Activated CD4-positive, alpha-beta T cell treated with anti-CD3 and anti-CD28 coated beads for 36 hours (primary cell): ENCODE measurements at places on chromosomes 1 and 21.
A peak's percentile ranks its signal among the peaks of the same experiment; 100 is the strongest.

- no peak for DNase-seq
These were observed 110.8 kb upstream of the RUNX1 start for GRCh38 chr21:35159881-35160280.

- DNase-seq = no peak
These were observed 65.1 kb upstream of the DUSP10 start for GRCh38 chr1:221806984-221807383.

GRCh38 chr1:39507230-39507928 lies 15.9 kb downstream of the BMP8A start:
- DNase-seq = no peak

DNA sequence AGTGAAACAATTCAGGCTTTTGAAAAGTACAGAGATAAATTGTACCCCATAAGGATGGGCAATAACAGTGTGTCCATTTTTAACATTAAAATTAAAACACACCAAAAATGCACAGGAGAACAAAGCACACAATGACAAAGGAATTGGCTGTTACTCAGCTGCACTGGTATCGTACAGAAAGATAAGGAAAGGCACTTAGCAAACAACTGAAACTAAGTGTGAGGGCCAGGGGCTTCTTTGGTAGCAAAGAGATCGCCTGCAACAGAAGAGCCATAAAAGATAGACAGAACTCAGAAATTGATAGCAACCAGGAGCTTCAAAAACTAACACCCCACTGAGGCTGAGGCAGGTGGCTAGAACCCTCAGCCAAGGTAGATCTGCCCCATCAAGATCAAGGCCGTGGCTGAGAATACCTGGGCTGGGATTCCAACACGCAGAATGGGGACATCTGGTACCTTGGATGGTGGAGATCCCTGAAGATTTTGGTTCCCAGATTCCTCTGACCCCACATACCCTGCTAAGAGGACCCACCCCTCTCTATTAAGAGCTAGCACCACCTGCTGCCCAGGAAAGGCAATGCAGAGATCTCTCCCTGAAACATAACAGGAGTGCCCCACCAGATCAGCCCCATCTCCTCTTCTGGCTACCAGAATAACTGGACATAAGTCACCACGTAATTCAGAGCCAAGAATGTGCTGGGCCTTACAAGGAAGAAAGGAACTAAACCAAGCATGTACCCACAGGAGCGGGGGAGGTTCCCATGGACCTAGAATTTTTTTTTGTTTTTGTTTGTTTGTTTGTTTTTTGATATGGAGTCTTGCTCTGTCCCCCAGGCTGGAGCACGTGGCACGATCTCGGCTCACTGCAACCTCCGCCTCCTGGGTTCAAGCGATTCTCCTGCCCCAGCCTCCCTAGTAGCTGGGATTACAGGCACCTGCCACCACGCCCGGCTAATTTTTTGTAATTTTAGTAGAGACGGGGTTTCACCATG lies 16.2 kb downstream of the PLEKHO1 start:
- DNase-seq = peak; percentile 74

DNA sequence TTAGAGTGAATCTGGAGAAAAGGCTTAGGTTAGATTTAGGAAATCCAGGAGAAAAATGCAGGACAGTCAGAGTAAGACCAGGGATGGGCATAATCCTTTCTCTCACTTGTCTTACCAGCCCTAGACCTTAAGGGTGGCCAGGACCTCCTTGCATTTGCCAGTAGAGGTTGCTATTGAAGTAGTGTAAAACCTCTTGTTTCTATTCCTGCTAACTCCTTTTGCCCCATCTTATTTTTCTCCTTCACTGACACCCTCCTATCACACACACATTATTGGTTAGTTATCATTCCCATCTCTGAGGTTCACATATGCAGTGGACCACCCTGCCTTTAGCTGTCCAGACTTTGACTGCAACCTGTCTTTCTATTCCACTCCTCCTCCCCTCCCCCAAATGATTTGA lies 75.0 kb upstream of the MACF1 start:
- DNase-seq = peak; percentile 9

- DNase-seq = no peak
These were observed 50.6 kb downstream of the SPSB1 start for GRCh38 chr1:9343269-9343668.

DNA sequence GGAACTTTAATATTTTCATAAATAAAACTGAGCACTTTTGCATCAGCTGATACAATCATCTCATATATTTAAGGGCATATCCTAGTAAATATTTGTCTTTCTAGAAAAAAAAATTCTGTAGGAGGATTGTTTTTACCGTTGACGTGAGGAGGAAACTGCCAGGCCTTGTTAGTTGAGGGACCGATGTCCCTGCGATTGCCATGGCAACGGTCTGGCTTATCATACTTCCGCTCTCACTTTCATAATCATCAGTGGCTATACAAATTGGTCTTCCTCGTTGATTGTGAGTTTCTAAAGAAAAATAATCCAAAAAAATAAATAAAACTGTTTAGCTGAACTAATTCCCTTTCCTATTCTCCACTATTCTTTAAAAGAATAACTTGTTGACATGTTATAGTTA lies 69.3 kb upstream of the ANGPTL3 start:
- peak; percentile 12 for DNase-seq

DNA sequence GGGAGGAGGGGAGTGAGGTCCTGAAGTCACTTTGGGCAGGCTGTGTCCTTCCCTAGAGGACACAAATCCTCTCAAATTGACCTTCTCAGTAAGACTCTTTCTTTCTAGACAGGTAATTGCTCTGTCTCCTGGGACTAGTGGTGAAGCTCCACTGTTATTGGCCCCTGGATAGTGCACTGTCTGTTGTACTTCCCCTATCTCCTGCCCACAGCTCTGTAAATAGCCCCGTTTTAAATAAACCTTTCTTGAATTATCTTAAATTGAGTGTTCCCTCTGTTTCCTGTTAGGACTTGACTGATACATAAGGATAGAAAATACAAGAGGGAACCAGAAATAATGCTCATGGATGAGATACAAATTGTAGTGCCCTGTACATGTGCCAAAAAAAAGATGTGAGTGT lies 229.5 kb upstream of the USP24 start:
- no peak for DNase-seq

DNA sequence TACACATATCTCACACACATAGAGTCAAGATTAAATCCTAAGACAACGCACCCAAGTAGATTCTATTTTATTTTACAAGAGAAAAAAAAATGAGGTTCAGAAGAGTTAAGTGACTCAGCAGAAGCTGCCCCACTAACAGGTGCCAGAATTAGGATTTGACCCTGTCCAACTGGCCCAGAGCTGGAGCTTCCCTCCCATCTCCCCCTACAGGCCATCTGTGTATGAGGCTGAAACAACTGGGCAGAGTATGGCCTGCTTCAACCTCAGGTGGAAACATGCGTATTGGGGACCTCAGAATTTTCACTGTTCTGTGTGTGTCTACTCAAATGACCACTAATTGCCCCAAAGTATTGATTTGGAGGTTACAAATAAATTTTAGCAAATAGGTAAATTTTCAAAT lies 29.9 kb downstream of the PSMG1 start:
- no peak for DNase-seq

DNA sequence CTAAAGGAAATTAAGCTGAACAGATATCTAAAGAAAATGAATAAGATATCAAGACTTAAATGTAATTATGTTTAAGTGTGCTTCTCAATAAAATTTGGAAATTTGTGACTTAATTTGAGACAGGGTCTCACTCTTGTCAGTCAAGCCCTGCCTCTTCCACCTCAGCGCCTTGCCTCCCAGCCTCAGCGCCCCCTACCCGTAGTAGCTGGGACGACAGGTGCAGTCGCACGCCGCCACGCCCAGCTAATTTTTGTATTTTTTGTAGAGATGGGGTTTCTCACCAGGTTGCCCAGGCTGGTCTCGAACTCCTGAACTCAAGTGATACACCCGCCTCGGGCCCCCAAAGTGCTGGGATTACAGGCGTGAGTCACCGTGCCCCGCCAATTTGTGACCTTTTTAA lies 117.0 kb downstream of the CLEC20A start:
- peak; percentile 21 for DNase-seq

DNA sequence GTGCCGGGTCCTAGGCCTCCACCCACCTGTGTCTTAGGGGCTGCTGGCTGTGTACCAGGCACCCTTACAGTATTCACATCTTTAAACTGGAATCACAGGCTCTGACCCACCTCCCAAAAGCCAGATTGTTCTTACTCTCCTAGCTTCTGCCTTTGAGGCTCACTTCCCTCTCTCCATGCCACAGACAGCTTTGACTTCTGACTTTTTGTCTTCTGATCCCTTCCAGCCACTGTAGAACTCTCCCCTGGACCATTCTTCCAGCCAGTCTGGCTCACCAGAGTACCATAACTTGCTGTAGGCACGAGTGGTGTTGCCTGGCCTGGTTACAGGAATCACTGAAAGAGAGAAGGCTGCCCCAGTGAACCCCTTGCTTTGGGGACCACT lies 58.1 kb upstream of the STUM start:
- no peak for DNase-seq

- no peak for DNase-seq
These were observed 37.2 kb downstream of the SDC3 start for GRCh38 chr1:30871276-30871871.

- DNase-seq = peak; percentile 55
These were observed 104.8 kb upstream of the ATP1A1 start for GRCh38 chr1:116268211-116268610.

GRCh38 chr1:85449356-85449755 lies 15.6 kb downstream of the DDAH1 start:
- DNase-seq = no peak

GRCh38 chr1:116739371-116740012 lies 14.7 kb upstream of the CD2 start:
- no peak for DNase-seq

DNA sequence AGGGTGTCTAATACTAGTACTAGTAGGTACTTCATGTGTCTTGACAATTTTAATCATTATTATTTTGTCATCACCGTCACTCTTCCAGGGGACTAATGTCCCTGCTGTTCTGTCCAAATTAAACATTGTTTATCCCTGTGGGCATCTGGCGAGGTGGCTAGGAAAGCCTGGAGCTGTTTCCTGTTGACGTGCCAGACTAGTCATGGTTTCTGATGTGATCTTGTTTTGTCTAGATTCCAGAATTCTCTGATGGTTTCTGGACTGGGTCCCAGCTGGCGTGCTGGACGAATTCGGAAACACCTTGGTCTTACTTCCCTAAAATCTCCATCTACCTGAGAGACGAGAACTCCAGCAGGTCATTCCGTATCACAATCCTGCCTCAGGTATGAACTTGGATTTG lies 66.1 kb upstream of the FAM3B start:
- no peak for DNase-seq

- DNase-seq = no peak
These were observed 49.8 kb downstream of the SLC16A1 start for GRCh38 chr1:112906150-112906698.

DNA sequence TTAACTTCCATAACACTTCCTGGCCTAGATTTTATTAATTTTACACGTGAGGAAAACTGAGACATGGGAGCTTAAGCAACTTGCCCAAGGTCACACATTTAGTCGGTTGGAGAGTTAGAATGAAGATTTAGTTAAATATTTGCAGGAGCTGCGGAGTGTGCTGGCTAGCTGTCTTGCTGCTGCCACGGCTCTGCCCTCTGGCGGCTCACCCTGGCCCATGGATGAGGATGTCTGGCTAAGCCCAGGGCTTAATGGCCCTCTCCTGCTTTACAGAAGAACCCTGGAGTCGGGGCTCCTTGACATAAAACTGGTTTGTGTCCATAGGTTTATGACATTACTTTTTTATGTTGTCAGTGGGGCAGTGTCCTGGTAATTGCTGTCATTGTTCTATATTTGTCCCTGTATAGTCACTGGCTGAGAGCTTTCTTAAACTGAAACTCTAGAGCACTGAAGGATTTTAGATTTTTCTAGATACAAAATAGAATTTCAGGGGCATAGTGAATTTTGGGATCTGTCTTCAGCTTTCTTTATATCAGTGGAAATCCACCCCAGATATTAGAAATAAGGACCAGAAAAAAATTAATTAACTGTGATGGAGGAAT lies 88.9 kb upstream of the WLS start:
- peak; percentile 6 for DNase-seq

DNA sequence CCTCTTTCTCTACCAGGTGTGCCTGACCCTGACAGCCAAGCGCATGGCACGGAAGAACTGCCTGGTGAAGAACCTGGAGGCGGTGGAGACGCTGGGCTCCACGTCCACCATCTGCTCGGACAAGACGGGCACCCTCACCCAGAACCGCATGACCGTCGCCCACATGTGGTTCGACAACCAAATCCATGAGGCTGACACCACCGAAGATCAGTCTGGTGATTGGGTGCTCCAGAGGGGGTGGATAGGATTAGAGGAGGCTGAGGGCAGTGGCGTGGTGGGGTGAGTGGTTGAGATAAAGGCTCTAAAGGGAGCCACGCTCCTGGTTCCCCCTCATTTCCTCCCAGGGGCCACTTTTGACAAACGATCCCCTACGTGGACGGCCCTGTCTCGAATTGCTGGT lies 13.1 kb downstream of the ATP1A2 start:
- no peak for DNase-seq

DNA sequence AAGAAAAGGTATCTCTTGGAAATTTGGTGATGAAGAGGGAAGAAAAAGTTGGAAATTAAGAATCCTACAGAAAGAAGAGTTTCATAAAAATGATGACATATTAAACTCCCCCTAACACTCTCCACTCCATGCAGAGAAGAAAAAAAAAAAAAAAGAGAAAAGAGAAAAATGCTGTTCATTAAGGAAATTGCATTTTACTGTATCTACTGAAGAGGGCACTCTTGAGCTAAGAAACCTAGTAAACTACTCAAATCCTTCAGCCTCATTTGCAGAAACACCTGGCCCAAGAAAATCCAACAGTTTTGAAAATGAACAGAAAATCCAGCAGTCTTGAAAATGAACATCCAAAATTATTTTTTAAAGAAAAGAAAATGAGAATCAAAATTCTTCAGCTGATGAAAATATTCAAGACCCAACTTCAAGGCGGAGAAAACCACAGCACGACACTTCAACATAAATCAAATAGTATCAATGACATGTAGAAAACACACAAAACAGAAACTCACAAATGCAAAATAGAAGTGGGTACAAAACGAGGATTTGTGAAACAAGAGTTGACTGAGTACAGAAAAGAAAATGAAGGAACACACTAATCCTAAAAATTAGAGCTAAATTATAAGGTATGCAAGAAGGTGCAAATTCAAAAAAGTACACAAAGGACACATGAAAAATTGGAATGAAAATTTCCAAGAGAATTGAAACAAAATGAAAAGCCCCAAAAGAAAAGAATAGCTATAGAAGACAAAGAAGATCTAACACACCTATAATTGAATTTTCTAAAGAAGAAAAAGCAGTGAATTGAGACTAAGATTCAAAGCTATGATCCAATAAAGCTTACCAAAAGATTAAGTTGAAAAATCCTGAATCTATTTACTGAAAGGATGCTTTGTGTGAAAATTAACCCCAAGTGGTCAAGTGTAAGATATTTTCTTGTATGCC lies 73.2 kb upstream of the DNAJC6 start:
- no peak for DNase-seq

DNA sequence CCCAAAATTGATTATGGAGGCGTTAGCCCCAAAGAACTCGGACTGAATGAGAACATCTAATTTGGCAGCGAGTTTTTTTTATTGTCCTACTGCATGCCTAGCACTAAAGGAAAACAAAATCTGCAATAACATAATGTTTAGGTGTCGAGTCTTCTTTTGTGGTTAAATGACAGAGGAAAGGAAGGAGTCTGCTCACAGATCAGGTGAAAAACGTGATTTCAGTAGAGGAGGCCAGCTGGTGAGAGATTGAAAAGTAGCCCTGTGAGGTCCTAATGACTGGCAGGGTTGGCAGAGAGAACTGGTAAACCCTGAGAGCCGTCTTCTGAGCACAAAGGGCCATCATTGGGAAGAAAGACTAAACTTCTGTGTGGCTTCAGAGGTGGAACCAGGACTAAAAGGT lies 24.2 kb downstream of the WDTC1 start:
- peak; percentile 13 for DNase-seq
